Stimulated activated CD8-positive, alpha-beta memory T cell treated with anti-CD3 and anti-CD28 coated beads, Interleukin-7, amount 100 ng/mL, for 48 hours (primary cell): ENCODE measurements at places on chromosomes 2 and 18.

- no peak for DNase-seq
Measured at GRCh38 chr2:235541016-235541415, 47.2 kb downstream of the AGAP1 start.

GRCh38 chr2:191866675-191867506 is 20.0 kb upstream of the CAVIN2 start:
- DNase-seq: no peak

GRCh38 chr2:42722320-42723190 is 41.4 kb downstream of the OXER1 start:
- no peak for DNase-seq

DNA sequence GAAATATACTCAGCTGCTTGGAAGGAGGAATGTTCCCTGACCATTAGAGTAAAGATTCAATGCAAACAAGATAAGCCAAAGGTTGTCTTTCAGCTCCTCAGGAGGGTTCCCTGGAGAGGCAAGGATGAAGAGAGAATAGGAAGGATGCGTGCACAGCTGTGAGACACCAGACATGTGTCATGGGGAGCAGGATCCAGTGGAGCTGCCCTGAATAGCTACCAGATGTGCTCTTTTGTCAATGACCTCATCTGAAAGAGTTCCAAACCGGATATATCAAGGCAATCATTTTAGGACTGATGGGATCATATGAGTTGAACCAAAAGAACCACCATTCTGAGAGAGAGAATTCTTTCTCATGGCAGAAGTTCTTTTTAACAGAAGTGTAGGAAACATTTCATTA is 490.6 kb downstream of the IRS1 start:
- no peak for DNase-seq

GRCh38 chr2:14536976-14537375 is 95.5 kb upstream of the LRATD1 start:
- DNase-seq: no peak

GRCh38 chr2:187078297-187078696 is 229.3 kb upstream of the ZSWIM2 start:
- no peak for DNase-seq

- no peak for DNase-seq
Measured at GRCh38 chr2:101340141-101340551, 31.6 kb upstream of the RNF149 start.

GRCh38 chr2:37026050-37026449 is 58.1 kb downstream of the HEATR5B start:
- DNase-seq: no peak

GRCh38 chr18:49811151-49811938 is 2.0 kb downstream of the ACAA2 start:
- DNase-seq: no peak

DNA sequence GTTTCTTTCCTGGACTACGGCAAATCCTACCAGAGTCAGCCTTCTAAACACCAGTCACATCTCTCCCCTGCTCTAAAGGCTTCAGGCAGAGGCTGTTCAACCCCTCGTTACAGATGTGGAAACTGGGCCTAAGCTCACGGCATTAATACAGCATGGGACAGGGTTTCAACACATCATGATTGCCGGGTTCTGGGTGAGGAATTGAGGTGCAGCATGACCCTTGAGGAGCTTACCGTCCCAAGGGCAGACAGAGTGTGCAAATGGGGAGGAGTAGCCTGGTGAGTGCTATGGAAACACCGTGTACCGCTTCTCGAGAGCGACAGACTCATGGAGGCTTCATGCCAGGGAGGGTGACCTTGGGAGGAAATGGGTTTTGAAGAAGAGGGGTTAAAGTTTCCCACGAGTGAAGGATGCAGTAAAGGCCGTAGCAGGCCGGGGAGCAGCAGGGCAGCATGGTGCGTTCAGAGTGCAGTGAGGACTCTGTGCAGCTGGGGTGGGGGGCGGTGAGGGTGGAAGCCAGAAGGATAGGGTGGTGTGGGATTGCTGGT is 51.1 kb downstream of the TGOLN2 start:
- no peak for DNase-seq

- no peak for DNase-seq
Measured at GRCh38 chr2:45244928-45245327, 235.7 kb upstream of the SIX2 start.

DNA sequence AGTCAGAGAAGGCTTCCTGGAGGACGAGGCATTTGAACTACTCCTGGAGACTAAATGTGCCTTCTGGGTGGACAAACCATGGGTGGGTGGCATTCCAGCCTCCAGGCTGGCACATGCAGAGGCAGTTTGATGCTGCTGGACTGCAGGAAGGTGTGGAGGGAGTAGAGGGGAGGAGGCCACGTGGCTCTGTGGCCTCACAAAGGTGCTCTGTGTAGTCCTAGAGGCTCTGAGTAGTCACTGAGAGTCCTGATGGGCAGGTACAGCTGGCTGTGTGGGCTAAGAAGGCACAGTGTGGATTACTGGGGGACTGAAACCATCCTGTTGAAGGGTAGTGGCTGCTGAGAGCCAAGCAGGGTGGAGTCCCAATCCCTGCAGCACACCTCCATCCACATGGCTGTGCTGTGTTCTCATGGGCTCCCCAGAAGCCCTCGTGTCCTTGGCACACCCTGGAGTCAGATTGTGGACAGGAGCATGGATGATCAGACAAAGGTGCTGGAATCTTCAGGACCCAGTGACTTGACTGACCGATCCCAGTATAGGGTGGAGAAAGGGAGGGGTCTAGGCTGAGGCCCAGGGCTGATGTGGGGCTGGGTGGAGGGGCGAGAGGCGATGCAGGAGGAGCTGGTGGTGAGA is 87.4 kb upstream of the HS6ST1 start:
- no peak for DNase-seq

DNA sequence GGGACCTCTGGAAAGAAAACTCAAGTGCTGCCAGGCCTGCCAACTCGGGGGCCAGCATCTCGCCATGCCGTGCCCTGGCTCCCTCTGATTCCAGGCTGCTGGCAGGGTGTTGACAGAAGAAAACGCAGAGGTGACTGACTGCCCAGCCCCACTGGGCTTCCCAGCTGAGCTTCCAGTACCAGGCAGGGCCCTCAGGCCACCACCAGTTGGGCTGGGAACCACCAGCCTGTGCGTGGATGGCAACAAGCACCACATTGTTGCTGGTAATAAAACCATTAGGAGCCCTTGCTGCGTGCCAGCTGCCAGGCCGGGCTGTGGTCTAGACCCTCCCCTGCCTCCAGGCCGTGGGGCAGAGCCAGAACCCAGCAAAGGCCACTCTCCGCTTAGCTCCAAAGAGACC is 9.2 kb downstream of the DNMT3A start:
- no peak for DNase-seq

DNA sequence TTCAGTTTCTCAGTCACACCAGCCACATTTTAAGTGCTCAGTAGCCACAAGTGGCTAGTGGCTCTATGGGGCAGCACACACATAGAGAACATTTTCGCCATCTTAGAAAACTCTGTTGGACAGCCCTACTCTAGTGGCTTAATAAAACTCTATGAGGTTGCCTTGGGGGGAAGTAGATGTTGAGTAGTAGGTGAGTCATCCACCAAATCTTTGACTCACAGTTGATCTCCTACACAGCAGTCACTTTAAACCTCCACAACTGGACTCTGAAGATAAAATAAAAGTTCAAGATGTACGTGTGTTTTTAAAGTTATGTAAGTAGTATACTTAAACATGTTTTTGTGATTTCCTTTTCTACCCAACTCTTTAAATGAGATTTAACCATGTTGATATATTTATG is 379.0 kb downstream of the SETBP1 start:
- no peak for DNase-seq

DNA sequence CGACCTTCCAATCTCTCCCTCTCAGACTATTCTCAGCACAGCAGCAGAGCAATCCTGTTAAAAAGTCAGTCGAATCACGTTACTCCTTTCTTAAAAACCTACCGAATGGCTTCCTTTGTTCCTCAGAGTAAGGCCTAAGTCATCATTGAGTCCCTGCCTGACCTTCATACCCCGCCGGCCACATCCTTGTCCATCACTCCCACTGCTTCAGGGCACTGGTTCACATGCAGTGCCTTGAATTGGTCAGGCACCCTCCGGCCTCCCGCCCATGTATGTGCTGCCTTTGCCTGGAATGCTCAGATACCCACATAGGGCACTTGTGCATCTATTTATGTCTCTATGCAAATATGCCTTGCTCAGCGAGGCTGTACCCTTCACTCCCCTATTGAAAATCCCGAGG is 206.4 kb downstream of the DLGAP1 start:
- no peak for DNase-seq

DNA sequence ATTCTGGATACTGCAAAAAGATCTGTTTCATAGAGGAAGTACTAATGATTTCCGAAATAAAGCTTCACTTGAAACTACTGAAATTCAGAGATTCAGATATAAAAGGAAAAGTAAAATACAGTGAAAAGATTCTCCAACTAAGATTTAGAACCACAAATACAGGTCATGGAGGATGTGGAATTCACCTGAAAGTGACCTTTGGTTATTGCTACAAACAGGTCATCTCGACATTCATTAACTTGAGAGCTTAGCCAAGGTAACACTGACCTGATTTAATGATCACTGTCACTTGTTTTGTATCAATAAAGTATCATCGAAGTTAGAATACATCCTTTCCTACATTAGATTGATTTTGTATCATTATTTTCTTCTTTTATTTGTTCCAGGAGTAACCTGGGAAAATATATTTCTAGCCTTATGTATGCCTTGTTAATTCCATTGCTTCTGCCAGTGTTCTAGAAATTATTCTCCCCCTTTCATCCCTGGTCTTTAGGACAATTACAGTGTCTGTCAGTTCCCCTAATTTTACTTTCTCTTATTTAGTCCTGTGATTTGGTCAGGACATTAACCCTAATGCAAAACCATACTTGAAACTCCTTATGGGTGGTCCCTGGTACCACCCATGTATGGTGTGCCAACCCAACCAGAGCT is 420.1 kb downstream of the LRP1B start:
- no peak for DNase-seq

GRCh38 chr18:66457245-66457644 is 146.6 kb downstream of the CDH19 start:
- no peak for DNase-seq

DNA sequence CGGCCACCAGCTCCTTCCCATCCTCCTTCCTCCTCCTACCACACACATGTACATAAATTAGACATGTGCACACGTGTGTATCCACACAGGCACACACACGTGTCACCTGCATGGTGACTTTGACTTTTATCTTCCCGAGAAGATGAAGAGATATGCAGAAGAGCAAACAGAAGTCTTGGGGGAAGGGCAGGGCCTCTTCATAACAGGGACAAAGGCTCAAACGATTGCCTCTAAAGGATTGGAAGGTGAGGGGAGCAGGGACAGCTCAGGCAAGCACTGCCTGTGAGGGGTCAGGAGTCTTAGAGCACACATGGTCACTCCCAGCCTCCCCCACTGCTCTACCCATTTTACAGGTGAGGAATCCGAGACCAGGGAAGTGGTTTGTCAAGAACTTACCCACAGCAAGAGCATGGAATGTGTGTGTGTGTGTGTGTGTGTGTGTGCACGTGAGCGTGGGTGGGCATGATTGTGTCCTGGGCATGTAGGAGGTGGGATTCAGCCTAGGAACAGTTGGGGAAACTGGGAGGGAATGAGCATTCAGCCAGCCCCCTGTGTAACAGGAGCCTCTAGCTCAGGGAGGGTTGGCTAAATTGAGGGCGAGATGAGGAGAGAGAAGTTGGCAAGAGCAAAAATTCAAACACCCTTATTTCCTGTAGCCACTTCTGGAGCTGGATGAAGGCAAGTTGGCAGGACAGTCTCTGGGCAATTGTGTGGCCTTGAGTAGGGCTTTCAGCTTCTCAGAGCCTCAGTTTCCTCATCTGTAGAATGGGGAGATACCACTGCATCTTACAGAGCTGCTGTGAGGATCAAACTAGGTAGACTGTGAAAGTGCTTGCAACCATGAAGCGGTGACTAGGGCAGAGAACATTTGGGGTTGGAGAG is 24.2 kb downstream of the CIB4 start:
- no peak for DNase-seq

DNA sequence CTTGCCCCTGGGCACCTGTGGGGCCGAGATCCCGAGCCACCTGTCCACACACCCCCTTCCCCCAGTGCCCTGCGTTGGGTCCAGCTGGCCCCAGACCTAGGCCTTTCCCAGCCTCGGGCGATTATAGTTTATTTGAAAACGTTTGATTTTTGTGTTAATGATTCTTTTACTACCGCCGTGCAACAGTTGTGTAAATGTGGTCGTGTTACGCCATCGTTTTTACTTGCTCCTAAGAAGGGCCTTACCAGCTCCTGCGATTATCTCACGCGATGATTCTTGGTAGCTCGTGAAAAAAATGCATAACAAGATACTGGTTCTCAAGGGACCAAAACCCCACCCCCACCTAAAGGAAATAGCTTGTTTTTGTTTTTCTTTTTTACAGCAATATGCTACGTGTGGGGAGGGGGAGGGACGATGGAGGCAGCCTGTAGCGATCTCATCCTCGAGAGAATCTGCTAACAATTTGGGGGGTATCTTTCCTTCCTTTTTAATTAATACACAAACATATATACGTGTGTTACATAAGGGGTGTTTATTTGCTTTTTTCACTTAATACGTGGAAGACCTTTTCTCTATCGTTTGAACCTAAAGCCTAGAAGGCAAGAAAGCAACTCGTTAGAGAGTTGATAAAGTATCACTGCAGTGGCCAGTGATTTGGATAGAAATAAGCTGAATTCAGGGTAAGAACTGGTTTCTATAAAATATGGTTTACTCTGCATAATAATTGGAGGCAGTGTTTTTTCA is 1.0 kb downstream of the ZDBF2 start:
- DNase-seq: no peak

GRCh38 chr2:20231598-20232026 is 6.7 kb upstream of the SDC1 start:
- no peak for DNase-seq

DNA sequence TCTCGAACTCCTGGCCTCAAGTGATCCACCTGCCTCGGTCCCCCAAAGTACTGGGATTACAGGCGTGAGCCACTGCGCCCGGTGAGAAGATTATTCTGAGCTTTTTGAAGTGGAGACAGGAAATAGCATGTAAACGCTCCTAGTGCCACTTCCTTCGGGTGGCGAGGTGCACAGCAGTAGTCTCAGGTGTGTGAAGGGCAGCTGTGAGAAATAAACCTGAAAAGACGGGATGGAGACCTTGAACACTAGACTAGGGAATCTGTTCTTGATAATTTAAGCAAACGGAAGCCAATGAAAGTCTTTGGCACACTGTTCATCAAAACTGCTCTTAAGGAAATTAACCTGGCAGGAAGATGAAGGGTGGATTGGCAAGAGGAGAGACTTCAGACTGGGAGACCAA is 439 bp upstream of the PLEKHH2 start:
- DNase-seq: no peak

- DNase-seq: no peak
Measured at GRCh38 chr2:60510713-60511112, 42.7 kb downstream of the BCL11A start.

GRCh38 chr2:44580875-44581515 is 219.2 kb downstream of the CAMKMT start:
- no peak for DNase-seq

- no peak for DNase-seq
Measured at GRCh38 chr2:130985206-130985780, 108.0 kb downstream of the FAM168B start.

- no peak for DNase-seq
Measured at GRCh38 chr2:36993841-36994620, 27.7 kb upstream of the STRN start.
